Stimulated activated CD4-positive, alpha-beta T cell treated with anti-CD3 and anti-CD28 coated beads, Interleukin-1b, Interleukin-23, amount 100 ng/mL, for 4 hours (primary cell): ENCODE measurements at places on chromosomes 5 and 9.

DNA sequence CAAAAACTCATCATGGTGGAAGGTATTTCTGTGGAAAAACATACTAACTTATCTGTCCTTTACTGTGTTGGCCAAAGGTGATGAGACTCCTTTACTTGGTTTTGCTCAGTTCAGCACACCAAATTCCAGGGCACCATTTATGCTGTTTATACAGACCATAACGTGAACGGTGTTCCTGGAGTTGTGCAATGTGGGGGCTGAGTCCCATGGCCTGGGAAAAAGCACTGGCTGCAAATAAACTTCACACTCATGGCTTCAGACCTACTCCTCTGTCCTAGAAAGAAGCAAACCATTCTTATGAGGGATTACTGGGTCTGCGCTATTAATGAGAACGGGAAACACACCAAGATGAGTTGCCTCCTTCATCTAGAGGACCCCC, 10.4 kb downstream of the FREM1 start:
- no peak for DNase-seq

DNA sequence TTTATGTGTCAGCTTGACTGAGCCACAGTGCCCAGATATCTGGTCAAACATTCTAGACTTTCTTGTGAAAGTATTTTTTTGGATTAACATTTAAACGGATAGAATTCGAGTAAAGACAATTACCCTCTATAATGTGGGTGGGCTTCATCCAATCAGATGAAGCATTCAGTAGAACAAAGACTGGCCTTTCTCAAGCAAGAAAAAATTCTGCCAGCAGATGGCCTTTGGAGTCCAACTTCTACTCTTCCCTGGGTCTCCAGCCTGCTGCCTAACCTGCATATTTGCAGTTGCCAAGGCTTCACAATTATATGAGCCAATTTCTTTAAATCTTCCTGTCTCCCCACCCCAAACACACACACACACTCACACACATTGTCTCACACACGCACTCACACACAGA, 86.4 kb downstream of the MED10 start:
- DNase-seq = no peak

- no peak for DNase-seq
Observed at GRCh38 chr9:13061390-13061789, 218.1 kb downstream of the MPDZ start.

- no peak for DNase-seq
Observed at GRCh38 chr9:73125651-73126050, 26.0 kb upstream of the ANXA1 start.

DNA sequence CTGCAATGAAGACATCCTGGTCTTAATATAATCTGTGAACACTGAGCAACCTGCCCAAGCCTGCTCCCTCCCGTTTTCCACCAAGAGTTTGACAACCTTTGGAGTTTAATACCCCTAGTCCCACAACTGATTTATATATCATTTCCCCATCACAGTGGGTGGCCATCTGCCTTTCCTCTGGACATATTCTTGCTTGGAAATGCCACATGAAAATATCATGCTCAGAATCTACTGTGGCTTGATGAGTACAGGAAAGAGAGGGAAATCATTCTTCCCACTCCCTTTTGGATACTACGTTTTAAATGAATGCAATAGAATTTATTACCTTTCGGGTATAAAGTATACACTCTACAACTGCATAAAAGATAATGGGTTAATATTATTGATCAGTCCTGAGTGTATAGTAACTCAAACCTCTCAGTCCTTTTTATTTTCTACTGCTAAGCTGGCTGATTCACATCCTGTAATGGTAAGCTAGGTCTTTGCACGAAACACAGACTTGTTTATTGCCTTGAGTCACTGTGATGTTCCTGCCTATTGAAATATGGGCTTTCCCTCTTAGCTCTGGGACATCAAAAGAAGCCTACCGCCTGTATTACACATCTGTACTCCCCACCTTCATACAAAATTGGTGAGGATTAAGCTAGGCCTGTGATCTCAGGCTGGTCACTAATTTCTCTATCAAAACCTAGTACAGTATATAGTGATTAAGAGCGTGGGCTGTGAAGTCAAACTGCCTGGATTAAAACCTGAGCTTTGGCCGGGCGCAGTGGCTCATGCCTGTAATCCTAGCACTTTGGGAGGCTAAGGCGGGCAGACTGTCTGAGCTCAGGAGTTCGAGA, 67.6 kb upstream of the NR5A1 start:
- no peak for DNase-seq

DNA sequence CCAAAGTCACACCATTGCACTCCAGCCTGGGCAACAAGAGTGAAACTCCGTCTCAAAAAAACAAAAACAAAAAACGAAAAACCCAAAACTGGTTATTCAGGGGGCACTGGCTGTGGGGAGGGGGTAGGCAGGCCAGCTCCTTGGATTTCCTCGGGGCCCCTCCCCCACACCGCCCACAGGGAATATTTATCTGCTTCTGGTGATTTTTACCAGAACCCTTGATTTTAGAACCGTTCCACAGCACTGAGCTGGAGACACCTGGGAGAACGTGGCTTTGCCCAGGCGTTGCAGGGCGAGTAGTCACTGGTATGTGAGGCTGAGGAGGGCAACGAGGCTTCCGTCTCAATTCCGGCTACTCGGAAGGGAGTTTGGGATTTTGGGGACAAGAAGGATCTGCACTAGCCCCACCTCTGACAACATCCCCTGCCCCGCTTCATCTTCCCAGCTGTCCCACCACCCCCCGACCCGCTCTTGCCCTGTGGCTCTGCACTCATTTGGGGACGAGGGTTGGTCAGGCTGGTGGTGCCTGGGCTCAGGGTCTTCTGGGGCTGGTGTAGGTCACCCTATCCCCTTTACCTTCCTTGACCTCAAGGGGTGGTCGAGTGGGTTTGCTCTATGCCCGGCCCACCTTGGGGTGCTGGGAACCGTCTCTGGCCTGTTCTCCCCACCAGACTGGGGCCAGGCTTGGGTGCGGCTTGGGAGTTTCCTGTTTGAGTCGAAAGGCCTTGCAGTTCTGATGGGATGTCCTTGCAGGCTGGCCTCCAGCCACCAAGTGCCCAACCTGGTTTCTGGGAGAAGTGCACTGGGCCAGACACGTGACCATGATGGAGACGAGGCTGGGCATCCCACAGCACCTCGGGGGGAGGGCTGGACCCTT, 3.5 kb downstream of the AHRR start:
- no peak for DNase-seq

DNA sequence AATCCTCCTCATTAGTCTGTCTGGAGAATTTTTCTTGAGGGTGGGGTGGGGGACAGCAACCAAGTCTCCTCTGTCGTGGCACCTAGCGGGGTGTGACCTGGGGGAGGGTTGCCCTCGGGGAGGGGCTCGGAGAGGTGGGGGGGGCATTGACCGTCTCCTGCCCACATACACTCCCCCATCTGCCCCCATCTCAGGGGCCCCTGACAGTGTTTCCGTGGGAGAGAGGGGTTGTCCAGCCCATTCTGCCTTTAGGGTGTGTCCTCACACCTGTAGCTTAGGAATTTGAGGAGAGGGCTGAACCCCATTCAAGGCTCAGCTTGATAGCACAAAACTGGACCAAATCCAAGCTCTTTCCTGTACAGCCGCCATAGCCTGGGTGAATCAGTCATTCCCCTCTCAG, 5.9 kb upstream of the CXXC5 start:
- no peak for DNase-seq

- DNase-seq = no peak
Observed at GRCh38 chr5:10521466-10522223, 42.2 kb upstream of the ANKRD33B start.

GRCh38 chr9:79812507-79813257, 240.9 kb downstream of the TLE4 start:
- DNase-seq = no peak

DNA sequence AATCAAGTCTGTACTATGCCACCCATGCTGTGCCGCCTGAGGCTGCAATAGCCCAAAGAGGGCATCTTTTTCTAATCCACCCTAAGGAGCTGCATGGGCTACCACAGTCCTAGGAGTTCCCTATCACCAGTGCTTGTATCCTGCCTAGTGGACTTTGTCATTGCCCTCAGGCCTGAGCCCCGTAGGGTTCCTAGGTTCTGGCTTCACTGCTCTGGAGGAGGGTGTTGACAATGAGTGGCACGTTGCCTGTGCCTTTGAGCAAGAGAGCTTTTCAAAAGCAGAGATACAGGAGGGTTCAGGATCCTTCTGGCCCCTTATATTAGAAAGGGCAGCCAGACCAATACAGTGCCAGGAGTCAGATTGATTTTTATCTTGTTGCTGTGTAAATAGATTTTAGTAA, 93.0 kb downstream of the PRDM6 start:
- no peak for DNase-seq

DNA sequence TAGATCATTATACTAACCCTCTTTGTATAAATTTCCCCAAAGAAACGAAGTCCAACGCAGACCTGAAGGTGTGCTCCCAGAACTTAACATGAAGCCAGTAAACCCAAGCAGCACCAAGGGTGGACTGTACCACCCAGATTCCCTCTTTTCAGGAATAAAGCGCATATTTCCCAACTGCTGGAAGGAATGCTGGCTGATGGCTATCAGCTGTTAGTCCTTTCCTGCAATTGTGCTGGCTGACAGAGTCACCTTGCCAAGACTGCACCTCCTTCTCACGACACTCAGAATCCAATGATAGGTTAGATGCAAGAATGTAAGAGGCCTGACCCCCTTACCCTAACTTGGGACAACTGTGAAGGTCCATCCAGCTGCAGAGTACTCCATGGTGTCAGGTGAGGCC, 93.9 kb downstream of the MAPKAP1 start:
- no peak for DNase-seq

- no peak for DNase-seq
Observed at GRCh38 chr5:86917117-86917579, 299.4 kb downstream of the COX7C start.

DNA sequence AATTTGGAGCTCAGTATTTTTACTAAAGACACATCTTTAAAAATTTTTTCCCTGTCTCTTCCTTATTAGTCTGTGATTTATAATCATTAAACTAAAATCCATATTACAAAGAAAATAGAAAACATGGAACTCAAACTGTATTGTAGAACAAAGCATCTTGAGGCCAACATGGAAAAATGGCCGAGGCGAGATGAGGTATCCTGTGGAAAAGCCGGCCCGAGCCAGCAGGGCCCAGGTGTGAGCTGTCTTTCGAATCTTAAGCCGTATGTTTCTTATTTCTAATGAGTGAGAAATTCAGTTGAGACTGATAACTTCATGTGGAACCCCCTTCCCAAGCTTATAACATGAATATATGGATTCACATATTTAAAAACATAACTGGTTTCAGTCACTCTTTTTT, 170.4 kb upstream of the OTULINL start:
- no peak for DNase-seq

GRCh38 chr9:81082221-81082620, 607.1 kb downstream of the TLE1 start:
- DNase-seq = no peak

DNA sequence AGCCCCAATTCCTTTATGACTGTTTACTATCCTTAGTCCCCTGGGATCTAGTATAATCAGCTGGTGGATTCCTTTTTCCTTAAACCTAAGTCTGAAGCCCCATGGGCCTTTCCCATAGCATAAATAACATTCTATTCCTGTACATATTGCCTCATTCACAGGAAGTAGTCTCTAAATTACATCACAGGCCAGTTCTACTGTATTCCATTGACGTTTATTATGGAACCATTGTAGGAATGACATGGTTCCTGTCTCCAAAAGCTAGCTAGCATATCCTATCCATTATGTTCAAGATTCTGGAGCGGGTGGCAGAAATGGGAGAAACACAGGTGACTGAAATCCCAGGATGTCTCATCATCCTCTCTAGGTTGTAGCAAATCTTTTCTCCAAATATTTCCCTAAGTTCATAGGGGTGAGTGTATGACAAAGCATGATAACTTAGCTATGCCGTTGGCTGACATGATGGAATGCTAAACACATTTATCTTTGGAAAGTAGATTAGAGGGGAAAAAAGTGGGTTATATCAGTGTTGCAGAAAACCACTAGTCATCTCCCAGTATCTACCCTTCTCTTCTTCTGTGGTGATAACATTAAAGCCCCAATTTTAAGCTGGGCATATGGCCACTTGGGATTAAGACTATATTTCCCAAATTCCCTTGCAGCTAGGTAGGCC, 140.1 kb downstream of the FGF1 start:
- DNase-seq = no peak
